ENCODE measurements at places on chromosomes 7 and 10.
A peak's percentile ranks its signal among the peaks of the same experiment; 100 is the strongest.

GRCh38 chr7:75931680-75932079, 16.7 kb downstream of the POR start:
- peak; percentile 87 for DNase-seq

- DNase-seq = no peak
Observed at GRCh38 chr10:79193694-79194382, 125.1 kb downstream of the ZMIZ1 start.

- no peak for DNase-seq
Observed at GRCh38 chr7:75604408-75604807, 112.3 kb downstream of the SPDYE5 start.

DNA sequence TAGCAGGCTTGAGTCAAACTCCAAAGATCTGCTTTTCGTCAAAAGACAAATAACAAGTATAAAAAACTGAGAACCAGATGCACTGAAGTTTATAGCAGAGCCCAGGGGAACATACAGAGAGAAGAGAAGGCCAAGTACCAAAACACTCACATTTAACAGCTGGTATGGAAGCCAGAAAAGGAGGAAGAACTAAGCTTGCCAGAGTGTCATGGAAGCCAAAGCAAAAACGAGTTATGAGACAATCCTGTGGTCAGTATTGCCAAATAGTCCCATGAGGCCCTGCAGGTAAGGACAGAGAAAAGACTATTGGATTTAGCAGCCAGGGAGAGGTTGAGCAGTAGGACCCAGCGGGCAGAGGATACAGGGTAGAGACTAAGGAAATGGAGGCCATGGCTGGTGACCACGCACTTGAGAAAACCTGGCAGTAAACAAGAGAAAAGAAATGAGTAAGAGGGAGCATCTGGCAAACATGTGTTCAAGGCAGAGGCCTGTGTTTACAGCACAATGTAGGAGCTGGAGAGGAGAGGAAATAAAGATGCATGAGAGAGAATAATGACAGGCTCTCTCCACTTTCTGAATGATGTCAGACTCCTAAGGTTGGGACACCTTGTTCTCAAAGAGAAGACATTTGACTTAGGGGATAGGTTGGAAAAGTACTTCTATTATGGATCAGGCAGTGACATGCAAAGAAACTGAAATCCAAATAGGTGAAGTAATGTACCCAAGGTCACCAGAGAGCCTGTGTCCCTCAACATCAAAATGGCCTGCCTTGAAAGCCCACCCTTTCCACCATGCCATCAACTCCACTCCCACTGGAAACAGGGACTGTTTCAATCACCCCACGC, 9.1 kb downstream of the CREB3L2 start:
- no peak for DNase-seq

- peak; percentile 90 for DNase-seq
Observed at GRCh38 chr7:73770002-73770859, at the start of gene CLDN3. Gene CLDN3, minus strand, starts transcription at chr7:73770270. Its CDS starts 221 bp downstream, at chr7:73770049.

DNA sequence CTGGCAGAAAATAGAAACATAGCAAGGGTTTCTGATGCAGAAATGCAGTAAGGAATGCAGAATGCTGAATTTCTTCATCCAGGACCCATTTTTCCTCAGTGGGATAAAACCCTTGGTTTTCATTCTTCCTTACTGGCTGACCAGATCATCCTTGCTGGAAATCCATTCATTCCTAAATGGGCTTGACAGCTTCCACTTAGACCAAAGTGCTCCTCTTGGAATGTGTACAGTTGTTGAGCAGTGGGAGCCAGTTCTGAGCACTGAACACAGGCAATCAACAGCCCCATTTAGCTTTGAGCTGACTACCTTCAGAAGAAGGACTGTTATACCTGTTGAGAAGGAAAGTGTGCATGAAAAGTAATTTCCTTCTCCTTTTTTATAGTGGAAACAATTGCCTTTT, 232.1 kb downstream of the SORCS3 start:
- no peak for DNase-seq

- DNase-seq = no peak
Observed at GRCh38 chr7:112635742-112636141, 154.5 kb downstream of the TMEM168 start.

DNA sequence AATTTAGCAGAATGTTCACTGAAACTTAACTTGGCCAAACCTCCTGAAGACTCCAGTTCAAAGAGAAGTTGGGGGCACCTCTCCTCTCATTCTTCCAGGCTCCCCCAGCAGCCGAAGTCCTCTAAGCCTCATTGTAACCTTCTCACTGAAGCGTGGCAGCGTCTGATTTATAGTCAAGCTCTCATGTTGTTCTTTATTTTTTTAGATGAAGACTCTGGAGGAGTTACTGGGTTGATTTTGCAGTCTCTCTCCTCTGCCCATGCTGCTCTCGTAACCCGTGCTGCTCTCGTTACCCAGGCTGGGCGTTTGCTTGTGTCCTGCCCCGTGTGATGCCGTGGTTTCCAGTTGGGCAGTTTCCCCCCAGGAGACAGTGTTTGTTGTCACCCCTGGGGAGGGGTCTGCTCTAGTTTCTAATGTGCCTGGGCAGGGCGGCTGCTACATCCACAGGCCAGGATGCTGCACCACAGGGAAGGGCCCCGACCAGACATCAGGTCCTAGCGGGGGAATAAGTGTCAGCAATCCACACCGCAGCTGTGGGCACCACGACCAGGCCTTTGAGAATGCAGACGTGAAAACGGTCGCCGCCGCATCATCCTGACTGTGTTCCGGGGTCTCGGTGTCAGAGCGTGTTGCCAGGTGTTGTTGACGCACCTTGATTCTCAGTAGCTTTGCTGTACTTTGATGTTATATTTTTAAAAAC, 65.2 kb downstream of the WDR37 start:
- peak; percentile 30 for DNase-seq
